Umbilical cord (tissue), 2 donors: ENCODE measurements at places on chromosomes 5 and 9. TPM values are rescaled to one million over a fixed set of nuclear protein-coding genes. Genes with fewer than 3 reads are reported as not detected.
A peak's percentile ranks its signal among the peaks of the same experiment; 100 is the strongest.

CER1 gene
- 3.9 TPM for total RNA-seq

SH3GL2 gene
- 3.6 TPM for total RNA-seq

RASGRF2 gene
- 2.9 TPM for total RNA-seq

DNA sequence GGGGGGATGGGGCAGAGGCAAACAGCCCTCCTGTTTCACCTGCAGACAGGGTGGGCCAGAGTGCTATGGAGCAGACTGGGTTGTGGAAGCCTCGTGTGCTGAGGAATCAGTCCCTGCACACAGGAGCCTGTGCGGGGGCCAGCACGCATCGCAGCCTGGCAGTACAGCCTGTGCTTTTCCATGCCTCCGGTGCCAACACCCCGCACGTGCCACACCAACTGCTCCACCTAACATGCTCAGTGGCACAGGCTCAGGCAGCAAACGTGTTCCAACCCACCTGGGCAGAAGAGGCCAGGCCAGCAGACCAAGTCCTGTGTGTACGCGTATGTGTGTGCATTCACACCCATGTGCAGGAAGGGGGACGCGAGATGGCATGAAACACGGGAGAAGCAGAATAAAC lies 37.4 kb upstream of the FBXW11 start:
- DNase-seq: no peak

DNA sequence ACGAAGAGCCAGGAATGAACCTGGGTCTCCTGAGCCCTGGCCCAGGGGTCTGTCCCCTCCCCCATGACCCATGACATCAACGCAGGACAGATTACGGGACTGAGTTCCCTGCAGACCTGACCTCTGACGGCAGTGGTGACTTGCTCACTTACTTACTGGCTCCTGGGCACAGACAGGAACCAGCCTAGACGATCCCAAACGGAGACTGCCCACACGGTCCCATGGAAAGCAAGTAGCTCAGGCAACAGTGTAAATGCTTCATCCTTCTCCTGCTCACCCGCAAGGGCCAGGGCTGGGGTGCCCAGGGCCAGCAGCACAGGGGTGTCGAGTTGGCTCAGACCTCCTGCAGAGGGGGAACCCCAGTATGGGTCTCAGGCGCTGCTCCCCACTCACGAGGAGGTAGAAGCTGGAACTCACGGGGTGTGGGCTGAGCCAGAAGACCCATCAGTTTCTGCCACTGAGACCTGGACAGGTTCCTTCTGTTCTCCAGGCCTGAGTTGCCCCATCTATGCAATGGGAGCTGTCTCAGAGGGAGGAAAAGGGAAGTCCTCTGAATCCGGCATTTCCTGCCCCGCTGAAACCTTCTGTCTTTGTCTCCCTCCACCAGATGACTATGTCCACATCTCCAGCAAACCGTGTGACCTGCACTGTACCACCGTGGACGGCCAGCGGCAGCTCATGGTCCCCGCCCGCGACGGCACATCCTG lies 5.6 kb downstream of the ADAMTSL2 start:
- DNase-seq: no peak

- DNase-seq: peak; percentile 65
These were observed 44.3 kb upstream of the BICD2 start for GRCh38 chr9:92808726-92809451.

DNA sequence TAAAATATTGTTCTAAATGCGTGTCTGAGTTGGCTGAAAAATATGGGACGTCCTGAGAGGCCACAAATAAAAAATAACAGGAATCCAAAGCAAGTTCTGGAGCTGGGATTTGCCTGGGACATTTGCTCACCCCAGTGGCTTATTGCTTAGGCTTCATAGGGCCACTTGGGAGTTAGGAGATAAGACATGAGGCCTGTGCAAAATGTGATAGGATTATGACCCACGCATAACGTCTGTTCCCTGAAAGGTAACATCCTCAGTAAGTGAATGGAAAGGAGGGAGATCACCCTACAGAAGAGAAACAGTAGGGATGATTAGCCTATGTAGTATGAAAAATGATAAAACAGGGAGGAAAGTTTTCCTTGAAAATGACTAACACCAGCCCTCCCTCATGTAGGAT lies 269.4 kb downstream of the EPB41L4A start:
- no peak for DNase-seq

SFXN1 gene
- total RNA-seq: 24.1 TPM
